GM18507 (cell line): ENCODE measurements at places on chromosomes 3 and 15.

GRCh38 chr3:4990069-4990468 lies 10.8 kb downstream of the BHLHE40 start:
- DNase-seq = no peak

- no peak for DNase-seq
Observed at GRCh38 chr3:143283432-143284128, 164.0 kb downstream of the CHST2 start.

DNA sequence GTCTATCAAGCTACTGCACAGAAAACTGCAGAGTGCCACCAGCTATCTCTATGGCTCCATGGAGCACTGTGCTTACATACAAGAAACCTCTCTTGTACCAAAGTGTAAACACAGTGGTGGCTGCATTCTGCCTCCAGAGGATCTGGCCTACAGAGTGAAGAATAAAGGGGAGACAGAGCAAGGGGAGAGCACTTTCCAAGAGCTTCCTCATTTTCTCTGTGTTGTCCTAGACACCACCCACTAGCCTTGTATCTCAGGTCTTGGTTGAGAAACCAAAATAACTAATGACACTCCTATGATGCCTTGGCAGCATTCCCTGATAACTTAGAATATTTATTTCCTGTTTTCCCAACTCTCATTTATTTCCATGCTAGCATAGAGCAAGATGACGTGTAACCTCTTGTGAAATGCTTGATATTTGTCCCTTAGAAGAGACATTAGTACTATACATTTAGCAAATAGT lies 56.9 kb upstream of the PHLDB2 start:
- no peak for DNase-seq

DNA sequence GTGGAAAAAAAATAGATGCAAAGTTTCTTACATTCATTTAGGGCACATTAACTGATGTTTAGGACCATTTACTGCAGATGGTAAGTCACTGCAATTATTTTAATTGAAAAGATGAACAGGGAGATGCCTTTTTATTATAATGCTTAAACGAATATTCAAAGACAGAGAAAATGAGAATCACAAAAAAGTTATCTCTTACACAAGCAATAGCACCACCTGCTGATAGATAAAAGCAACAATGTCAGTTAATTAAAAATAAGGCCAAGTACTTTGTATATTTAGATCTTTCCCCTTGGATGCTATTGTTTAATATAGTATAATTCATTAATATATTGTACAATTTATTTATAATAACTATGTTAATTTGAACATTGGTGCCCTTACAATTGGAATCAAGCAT lies 55.9 kb downstream of the IFT80 start:
- no peak for DNase-seq

GRCh38 chr3:134364936-134365765 lies 9.1 kb downstream of the AMOTL2 start:
- DNase-seq = no peak

DNA sequence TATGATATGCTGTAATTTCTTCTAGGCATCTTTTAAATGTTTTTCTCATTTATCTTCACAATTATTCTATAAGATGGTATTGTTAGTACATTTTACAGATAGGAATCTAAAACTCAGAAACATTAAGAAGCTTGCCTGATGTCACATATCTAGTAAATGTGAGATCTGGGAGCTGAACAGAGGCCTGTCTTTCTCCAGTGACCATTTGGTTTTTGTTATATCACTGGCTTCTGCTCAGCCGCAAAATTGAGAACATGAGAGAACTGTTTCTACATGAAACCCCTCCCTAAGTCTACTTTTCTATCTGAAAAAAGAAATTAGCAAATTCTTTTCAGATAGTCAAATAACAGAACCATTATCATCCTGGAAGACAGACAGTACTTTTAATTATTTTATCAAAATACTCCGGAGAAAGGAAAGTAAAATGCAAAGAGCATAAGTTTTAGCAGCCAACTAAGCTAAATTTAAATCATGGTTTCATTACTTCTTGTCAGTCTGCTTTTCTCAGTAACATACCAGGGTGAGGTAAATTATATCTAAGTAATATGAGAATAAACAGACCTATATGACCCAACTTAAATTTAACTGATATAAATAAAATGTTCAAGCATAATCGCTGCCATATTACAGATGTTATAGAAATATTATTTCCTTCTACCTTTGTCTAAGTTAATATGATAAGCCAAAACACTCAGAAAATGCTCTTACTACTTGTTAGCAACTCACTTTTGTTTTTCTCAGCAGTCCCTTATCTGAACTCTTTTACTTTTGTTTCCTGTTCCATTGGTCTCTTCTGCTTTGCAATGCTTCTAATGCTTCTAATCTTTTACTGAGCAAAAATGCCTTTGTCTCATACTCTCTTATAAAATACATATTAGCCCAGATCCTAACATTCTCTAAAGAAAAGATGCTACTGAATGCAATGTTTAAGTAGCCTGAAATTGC lies 68.0 kb upstream of the MBNL1 start:
- DNase-seq = no peak

- peak; percentile 18 for DNase-seq
Observed at GRCh38 chr3:36729204-36730056, 34.9 kb downstream of the DCLK3 start.

DNA sequence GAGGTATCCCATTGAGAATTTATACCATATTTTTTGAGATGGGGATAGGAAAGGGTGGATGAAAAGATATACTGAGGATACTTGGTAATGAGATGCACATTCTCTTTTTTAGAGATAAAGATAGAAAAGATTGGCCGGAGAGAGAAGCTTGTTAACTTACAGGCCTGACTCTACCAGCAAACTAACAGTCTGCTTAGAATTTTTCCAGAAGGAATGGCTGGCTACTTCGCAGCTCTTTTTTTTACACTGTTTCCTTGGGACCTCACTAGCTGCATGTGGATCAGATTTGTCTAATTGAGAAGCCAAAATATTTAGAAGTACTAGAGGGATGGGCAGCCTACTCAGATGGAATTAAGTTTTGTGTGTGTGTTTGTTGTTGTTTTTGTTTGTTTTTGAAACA lies 586.6 kb downstream of the TAFA4 start:
- no peak for DNase-seq

DNA sequence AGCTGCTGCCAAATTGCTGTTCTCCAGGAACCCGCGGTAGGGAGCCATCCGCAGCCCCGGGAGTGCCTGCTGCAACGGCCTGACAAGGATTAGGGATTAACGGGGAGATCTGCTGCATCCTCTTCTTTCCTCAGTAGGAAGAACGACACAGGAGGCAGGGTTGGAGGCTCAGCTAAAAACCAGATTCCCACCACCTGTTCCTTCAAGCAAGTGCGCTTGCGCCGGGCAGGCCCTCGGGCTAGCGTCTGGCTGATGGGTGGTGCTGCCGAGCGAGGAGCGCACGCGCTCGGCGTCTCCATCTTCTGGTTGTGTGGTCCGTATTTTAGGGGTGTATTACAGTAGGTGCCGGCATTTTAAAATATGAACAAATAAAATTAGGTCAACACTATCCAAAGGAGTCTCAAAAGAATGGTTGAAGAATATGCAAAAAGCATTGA lies 25.4 kb upstream of the SLC25A26 start:
- no peak for DNase-seq

DNA sequence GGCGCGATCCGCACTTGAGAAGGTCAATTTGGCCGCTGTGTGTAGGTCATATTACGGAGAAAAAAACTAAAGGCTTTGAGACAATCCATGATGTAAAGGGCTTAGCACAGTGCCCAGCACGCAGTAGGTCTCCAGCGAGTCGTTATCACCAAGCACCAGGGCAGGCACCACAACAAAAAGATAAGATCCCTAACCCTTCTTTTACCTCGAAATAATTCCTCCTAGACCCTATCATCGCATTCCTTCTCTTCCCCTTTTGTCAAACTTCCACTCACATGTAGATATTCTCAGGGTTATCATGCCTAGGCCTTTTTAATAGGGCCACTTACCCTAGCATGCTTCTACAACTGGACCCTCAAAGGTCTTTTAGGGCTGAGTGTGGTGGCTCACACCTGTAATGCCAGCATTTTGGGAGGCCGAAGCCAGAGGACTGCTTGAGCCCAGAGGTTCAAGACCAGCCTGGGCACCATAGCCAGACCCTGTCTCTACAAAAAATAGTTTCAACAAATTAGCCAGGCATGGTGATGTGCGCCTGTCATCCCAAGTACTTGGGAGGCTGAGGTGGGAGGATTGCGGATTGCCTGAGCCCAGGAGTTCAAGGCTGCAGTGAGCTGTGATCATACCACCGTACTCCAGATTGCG lies 13.5 kb downstream of the ZNF774 start:
- DNase-seq = no peak

DNA sequence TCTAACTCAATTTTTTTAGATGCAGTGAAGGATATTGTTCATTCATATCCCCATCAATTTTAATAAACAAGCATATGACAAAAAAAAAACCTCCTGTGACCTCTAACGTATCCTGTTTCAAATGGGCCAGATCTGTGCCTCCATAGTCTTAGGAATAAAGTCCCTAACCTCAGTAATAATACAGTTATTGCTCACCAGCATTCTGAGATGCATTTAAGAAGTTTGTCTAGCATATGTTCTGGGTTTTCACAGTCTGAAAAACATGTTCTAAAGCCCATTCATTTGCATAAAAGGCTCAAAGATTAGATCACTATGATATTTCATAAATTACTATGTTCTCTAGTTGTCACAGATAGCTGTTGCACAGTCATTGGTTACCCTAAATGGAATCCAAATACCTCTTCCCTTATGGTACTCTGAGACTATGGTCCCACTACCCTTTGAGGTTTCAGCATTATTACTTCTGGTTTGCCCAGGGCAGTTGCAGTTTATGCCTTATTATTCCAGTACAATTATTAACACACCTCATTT lies 190.1 kb downstream of the ZIC4 start:
- DNase-seq = no peak

- peak; percentile 9 for DNase-seq
Observed at GRCh38 chr3:62201438-62202035, 171.8 kb downstream of the FEZF2 start.

DNA sequence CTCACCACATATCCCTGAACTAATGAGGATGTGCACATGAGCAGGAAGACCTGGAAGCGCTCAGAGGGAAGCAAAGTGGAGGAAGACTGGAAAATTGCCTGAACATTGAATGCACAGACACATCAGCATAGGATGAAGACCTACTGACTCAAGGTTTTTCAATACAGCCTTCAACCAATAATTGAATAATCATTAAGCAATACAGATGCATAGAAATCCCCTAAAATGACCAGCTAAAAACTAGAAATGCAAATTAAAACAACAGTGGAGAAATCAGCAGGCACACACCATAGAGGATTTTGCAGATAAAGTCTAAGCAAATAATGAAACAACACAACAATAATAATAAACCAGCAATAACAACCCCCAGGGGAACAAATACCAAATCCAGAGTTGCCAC lies 80.4 kb downstream of the CEP152 start:
- no peak for DNase-seq

- no peak for DNase-seq
Observed at GRCh38 chr3:17592956-17593355, 149.5 kb downstream of the TBC1D5 start.

- DNase-seq = no peak
Observed at GRCh38 chr15:100105101-100105500, 236.7 kb downstream of the ADAMTS17 start.

- DNase-seq = no peak
Observed at GRCh38 chr3:71064291-71064955, 519.1 kb downstream of the FOXP1 start.
